ENCODE measurements at places on chromosomes 6 and 20.

DNA sequence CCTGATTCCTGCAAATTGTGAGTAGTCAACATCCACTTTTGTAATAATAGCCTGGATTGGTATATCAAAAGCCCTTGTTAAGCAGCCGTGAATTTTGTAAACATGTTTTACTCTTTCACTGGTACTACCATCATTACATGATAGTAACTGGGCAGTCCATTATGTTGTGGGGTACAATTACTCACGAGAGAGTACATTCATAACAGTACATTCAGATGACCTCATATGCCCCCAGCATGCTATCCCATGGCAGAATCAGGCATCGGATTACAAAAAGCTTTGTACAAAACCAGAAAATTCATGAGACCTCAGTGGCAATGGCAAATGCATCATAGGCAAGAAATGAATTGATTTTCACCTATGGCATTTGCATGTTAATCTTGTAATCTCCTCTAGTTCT, 166.2 kb downstream of the EPM2A start:
- no peak for DNase-seq

DNA sequence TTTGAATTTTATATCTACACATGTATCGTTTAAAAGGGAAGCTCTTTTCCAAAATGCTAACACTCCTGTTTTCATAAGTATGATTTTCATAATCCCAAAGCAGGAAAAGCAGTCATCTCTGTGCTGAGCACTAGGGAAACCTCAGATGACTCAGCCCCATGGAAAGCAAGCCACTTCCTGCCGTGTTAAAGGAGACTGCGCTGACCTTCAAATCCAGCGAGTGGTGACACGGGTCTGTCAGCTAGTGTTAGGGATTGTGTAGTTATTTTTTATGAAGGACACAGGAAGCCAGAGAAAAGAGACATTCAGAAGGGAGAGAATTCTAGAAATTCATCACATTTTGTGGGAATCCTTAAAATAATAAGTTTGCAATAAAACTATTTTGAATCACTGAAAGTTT, 57.0 kb upstream of the CD93 start:
- DNase-seq, result no peak

DNA sequence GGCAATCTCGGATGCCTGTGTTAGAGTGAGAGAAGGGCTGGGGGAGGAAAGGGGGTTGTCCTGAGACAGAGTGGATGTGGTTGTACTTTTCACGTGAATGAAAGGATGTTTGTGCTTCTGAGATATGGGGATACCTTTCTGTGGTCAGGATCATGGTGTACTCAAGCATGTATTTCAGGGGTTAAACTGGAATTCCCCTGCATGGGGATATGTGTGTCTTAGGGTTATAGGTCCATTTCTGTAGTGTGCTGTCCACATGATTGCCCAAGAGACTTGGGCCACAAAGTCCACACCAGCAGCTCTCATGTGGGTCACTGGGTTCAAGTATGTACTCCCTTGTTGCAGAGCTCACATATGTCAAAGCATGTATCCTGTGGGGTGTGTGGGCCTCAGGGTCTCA, 10.5 kb downstream of the SYNGAP1 start:
- DNase-seq, result no peak

DNA sequence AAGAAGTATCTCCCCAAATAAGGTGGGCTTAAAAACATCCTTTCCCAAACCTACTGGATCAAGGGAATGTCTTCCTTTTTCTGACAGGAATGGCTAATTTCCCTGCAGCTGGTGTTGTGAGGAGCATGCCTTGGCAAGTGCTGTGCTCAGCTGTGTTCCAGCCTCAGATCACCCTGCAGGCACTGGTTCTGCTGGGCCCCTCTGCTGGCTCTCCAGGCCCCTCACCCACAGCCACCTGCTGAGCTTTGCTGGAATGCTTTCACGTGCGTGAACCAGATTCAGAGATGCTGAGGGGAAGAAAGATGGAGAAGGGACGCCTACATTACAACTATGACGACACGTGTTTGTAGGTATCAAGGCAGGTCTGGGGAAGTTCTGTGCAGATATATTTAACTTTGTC, 71.3 kb upstream of the FOXC1 start:
- no peak for DNase-seq

DNA sequence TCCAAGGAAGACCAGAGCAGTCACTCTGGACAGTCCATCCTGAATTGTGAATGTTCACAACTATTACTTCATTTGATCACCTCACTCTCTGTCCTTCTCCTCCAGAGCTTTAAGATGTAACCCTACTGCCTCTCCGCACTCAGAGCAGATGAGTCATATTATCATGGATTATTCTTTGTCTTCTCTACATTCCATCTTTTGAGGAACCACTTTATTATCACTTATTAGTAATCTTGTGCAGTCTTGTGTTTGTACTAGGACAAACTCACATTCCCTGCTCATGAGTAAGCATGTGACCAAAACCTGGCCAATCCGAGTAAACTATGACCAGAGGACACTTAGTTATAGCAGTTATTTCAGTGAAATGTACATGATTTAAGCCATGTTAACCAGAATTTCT, 401.5 kb upstream of the ADGRB3 start:
- no peak for DNase-seq

DNA sequence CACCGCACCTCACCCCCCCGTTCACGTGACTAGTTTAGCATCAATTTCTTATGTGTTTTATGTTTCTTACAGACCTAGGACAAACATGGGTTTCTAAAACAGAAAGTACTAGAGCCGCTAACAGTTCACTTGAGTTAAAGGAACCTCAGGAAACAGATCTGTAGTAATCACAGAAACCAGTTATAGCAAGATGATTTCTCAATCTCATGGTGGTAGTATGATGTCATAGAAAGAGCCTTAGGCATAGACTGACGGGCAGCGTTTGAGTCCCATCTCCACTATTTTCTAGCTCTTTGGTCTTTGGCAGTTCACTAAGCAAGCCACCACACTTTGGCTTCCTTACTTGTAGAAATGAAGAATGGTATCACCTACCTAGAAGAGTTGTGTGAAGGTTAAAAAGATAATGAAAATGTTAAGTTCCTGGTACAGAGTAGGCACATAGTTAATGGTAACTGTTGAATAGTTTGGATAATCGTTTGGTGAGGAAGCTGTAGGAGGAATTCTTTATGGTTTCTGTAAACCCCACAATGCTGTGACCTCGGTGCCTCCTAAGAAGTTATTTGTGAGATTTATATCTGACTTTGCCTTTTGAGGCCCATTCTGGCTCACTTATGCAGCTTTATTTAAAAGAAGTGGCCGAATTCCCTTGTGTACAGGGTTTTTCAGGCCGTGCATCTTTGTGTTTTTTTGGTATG, 21.3 kb downstream of the CTNNBL1 start:
- no peak for DNase-seq

DNA sequence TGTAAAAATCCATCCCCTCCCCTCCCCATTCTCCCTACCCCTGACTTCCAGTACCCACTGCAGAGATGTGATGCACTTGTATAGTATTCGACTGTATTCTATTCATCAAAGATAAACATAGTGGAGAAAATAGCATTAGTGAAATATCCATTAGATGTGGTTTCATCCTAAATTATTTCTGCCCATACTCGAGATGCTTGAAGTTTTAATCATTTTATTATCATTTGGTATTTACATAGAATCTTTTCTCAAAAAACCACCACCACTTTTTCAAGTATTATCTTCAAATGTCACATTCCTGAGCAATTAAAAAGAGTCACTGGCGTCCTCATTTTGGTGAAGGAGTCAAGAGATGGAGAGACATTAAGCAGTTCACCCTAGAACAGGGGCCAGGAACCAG, 181.9 kb downstream of the HAO1 start:
- DNase-seq, result no peak

GRCh38 chr6:7546896-7547295, 5.4 kb downstream of the DSP start:
- DNase-seq, result no peak

- no peak for DNase-seq
Measured at GRCh38 chr6:30684386-30685156, 1.9 kb downstream of the PPP1R18 start.

GRCh38 chr20:35837577-35838195, 65.9 kb downstream of the PHF20 start:
- DNase-seq, result no peak

DNA sequence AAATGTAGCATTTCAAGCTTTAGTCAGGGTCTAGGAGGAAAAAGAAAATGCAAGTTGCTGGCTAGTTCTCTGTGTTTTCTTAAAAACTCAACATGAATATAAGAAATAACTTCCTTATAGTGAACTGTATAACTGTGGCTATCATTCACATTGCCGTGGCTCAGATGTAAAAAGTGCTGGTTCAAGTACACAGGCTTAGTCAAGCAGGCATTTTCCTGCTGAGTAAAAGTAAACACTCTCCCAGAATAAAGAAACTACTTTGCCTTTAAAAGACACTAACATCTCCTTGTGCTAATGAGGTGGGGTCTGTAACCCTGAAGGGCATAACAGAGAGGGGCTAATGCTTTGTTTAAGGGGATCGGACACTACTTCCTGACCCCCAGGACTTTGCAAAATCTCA, 3.3 kb downstream of the ATP5F1E start:
- no peak for DNase-seq
